ENCODE measurements at places on chromosomes 3 and 15.

DNA sequence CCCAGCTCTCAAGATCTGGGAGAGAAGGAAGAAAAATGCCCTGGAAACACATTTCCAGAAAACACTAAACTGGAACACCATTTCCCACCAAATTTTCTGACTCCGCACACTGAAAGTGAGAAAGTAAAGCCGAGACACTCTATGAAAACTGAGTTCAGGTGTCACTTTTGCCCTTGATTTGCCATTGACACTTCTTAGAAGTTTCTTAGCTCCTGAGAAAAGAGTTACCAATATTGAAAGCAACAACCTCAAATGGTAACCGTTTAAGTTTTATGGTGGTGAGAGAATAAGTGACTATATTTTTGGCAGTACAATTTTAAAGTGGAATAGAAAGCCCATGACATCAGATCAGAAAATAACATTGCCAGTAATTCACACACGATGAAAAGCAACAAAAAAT is 39.0 kb downstream of the CD86 start:
- DNase-seq, result no peak

DNA sequence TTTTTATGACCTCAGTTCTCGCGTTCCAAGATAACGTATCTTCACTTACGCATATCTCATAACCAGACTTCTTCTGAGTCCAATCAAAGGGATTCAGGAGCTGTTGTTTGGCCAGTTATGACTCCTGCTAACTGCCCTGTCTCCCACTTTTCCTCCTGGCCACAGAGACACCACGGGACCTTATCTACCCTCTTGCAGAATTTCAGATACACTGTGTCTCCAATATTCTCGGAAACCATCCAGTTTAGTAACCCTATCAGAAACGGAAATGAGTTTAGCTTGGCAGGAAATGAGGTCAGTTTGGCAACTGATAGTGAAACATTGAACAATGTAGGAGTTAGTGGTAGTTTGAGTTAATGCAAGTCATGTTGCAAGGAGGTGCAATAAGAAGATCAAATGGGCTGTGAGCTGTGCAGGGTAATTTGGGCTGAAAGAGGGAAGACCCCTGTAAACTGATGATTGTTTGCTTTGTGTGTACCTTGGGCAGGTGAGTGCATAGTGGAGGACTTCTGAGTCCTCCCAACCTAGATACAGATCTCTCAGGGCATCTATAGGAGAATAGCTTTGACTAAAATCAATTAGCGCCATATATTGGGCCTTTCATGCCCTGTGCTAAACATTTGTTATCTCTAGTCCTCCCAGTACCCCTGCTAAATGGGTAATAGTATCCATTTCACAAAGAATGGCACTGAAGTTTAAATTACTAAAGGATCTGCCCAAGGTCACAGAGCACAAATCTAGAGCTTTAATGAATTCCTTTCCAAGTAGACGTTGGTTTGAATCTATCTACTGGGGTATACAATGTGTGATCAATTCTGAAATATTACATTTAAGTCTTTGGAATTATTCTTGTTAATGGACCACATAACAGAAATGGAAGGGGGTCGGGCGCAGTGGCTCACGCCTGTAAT is 41.3 kb upstream of the PIK3CB start:
- DNase-seq, result no peak

DNA sequence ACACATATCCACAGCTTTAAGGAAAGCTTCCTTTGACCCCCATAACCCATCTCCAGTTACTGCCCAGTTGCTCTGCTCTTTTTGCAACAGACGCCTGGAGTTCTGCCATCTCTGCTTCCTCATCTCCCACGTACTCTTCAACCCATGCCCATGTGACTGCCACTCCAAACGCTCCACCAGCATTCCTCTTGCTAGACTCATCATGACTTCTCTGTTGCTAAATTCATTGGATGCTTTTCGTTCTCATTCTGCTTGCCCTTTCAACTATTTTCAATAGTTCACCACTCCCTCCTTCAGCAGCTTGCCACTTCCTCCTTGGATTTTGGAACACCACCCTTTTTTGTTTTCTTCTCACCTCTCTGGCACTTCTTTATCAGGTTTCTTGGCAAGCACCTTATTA is 2.7 kb upstream of the KNSTRN start:
- no peak for DNase-seq

GRCh38 chr3:100361897-100362296 is 27.3 kb downstream of the NIT2 start:
- no peak for DNase-seq

- DNase-seq, result peak; percentile 22
These were observed 676 bp downstream of the TCF12 start for GRCh38 chr15:56919031-56919608.

DNA sequence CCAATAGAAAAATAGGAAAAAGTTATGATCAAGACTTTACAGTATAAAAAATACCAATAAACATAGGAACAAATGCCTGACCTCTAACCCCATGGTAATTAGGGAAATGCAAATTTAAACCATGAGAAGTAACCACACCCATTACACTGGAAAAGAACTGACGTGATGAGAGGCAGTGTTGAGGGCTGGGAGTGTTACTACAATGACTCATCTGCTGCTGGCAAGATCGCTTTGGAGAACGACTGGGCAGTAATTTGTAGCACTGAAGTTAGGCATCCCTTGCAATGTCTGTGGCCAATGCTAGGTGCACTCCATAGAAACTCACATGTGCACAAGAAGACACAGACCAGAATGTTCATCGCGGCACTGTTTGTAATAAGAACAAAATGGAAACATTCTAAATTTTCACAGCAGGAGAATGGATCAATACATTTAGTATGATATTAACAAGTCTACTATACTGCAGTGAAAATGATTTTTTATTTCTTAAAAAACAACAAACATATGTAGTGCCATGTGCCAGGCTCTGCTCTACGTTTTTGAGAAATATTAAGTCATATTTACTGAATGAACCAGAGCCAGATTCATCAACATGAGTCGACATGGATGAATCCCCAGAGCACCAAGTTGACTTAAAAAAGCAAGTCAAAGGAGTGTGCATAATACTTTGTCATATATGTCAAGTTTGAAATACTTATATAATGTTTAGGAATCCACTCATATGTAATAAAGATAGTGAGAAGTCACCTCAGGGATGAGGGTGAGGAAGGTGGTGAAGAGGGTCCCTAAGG is 37.6 kb upstream of the EPHB3 start:
- DNase-seq, result no peak

GRCh38 chr15:45314960-45315359 is 62.9 kb downstream of the SLC28A2 start:
- DNase-seq, result no peak

DNA sequence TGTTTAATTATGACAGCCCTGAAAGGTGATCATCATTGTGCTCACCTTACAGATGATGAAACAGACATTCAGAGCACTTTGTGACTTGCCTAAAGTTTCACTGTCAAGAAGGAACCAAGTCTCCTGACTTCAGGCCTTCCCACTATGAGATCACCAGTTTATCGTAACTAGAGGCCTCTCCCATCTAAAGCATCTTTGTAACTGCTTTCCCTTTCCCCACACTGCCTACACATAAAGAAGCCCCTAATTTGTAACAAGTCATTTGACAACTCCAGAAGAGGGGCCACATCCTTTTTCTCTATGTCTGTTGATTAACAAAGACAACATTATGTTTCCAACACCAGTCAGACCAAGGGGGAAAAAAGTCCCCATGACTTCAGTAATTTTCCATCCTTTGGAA is 1.1 kb downstream of the KLHL6 start:
- DNase-seq, result no peak

- DNase-seq, result no peak
These were observed 28.5 kb downstream of the ARHGEF3 start for GRCh38 chr3:56772952-56773938.

DNA sequence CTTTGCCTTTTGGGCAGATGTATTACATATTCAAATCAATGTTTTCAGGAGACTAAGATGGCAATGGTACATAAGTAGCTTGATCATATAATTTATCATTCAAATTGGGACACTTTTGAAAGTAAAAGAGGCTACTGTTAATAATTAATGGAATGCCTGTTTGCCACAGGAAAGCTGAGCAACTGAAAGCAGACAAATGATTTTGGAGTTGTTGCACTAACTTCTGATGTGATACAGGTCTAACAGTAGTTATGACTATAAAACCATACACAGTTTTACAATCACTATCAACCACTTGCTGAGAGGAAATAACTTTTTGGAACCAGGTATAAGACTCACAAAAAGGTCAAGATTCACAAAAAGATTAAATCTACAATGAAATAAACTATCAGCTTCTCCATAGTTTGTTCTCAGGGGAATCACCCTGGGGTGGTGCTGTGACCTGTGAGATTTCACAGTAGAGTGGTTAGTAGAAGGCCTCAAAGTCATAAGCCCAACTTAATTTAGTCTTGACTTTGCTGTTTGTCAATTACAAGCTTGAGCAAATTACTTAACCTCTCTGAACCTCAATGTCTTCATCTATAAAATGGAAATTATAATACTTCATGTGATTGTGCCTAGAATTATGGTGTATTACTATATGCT is 42.7 kb downstream of the HHLA2 start:
- DNase-seq, result no peak

- no peak for DNase-seq
These were observed 52.9 kb upstream of the ZDHHC23 start for GRCh38 chr3:113894927-113895326.

GRCh38 chr15:51869060-51869421 is 39.6 kb downstream of the TMOD3 start:
- DNase-seq, result no peak

DNA sequence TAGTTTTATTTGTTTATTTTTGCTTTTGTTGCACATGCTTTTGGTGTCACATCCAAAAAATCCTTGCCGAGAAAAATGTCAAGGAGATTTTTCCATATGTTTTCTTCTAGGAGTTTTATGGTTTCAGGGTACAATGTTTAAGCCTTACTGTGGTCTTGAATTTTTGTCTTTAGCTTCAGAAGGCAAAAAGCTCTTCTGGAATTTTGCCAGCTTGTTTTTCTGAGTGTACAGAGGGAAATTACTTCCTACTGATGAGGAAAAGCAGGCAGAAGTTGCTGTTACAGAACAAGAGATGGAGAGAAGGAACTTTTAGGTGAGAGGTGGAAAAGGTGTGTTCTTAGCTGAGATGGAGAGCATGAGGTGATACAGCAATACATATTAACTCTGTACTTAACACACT is 59.6 kb downstream of the UBE2E2 start:
- DNase-seq, result no peak

- DNase-seq, result peak; percentile 33
These were observed at the start of gene SPATA12 for GRCh38 chr3:57060089-57060821. TSS of gene SPATA12 (plus strand) at chr3:57060664. CDS start at chr3:57073695, 13,031 bp downstream.

GRCh38 chr15:97623091-97623661 is 337.3 kb upstream of the ARRDC4 start:
- no peak for DNase-seq

DNA sequence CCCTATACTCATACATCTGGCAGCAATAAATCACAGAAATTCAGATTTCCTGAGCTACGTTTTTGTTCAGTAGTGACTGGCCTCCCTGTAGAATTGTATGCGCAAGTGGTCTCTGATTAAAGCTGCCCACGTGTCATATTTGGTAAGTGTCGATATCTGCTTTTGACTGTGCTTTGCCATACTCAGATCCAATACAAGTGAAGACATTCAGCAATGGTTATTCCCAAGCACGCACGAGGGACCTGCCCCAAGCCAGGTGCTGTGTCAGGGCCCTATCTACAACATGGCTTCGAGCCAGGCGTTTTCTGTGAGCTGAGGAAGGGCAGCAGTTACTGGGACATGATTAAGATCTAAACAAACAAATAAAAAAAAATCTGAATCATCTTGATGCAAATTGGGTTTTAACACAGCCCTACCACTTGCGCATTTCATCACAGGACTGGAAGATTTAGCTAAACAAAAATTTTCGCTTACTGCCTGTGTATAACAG is 47.2 kb upstream of the ICE2 start:
- no peak for DNase-seq

DNA sequence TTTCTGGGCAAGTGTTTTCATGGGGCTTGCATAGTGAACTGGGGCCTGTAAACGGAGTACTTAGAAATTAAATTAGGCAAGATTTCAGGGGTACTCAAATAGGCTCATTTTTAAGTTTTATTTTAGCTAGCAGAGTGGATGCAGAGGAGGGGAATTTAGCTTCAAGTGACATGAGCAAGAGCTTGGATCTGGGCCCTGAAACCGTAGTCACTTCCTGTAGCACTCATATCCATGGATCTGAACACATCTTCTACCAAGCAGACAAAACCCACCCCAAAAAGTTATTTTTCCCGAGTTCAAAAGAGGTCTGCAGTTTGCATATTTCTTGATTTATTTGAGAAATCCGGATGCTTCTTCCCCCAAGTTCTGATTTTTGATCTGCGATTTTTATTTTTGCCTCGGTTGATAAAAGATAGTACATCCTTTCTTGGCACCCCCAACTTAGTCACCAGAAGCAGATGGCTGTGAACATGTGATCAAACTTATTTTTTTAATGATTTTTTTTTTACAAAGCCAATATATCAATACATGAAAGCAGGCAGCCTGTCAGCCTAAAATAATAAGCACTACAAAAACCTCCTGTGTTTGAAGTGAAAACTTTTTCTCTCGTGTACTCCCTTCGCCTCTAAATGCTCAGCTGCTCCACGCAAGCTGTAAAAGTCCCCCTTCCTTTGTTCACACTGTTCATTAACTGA is 36.6 kb upstream of the STT3B start:
- DNase-seq, result no peak

GRCh38 chr3:87084868-87085267 is 93.9 kb upstream of the VGLL3 start:
- DNase-seq, result no peak

- DNase-seq, result no peak
These were observed 64.2 kb upstream of the FNDC3B start for GRCh38 chr3:171974986-171975837.

GRCh38 chr15:69402816-69403215 is 11.3 kb upstream of the KIF23 start:
- DNase-seq, result no peak

DNA sequence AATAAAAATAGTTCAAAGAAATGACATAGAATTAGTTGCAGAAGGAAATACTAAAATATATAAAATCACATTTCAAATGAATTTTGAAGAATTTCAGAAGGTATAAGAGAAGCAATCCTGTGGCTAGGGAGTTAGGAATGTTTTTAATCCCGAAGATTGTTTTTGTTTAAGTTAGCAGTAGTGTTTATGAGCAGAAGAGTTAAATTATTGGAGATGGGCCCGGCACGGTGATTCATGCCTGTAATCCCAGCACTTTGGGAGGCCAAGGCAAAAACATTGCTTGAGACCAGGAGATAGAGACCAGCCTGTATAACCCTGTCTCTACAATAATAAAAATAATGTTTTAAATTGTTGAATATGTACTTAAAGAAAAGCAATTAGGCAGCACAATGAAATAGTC is 432.5 kb downstream of the MFSD1 start:
- no peak for DNase-seq

- no peak for DNase-seq
These were observed 46.1 kb upstream of the PPARG start for GRCh38 chr3:12242772-12243171.

GRCh38 chr3:193827871-193828270 is 234.9 kb downstream of the OPA1 start:
- no peak for DNase-seq

DNA sequence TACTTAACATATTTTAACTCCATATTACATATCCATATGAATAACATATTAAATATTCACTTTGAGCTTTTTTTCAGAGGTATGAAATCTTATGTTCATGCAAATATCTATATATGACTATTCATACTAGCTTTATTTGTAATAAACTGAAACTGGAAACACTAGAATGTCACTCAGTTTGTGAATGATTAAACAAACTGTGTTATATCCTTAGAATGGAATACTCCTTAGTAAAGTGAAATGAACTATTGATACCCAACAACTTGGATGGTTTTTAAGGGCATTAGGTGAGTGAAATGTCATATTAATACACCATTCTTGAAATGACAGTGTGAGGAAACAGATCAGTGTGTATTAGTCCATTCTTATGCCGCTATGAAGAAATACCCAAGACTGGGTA is 45.4 kb downstream of the ARHGAP11B start:
- DNase-seq, result no peak
